ENCODE measurements at places on chromosomes 13 and 19.
A peak's percentile ranks its signal among the peaks of the same experiment; 100 is the strongest.

DNA sequence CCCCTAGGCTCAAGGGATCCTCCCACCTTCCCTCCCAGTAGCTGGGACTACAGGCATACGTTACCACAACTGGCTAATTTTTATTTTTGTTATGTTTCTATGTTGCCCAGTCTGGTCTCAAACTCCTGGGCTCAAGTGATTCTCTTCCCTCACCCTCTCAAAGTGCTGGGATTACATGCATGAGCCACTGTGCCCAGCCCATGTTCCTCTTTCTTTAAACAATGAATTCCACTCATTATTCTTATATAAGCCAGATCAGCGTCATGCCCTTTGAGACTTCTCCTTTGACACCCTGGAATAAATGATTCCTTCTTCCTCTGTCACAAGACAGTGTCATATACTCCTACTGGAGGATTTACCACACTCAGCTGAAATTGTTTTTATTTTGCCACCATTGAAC, 519.9 kb upstream of the SPRY2 start:
- DNase-seq: no peak

DNA sequence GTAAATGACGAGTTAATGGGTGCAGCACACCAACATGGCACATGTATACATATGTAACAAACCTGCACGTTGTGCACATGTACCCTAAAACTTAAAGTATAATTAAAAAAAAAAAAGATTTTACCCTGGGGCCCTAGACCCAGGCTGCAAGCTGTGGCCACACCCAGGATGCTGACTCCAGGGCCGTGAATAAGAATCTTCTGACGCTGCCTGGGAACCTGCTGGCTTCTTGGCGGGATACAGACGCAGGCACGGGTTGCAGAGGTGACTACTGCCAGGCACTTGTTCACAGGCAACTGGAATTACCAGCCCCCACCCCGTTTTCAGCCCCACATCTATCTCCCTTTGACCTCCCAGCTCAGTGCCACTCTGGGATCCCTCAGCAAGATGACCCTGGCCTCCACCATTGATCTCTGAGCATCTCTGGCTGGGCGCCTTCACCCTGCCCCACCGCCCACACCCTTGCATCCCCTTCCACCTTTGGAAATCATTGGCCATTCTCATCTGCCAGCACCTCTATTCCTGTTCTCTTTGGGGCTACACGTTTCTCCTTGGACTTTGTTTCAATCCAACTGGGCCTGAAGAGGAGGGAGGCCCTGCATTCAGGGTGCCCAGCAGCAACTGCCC, 21.1 kb upstream of the CFAP97D2 start:
- no peak for DNase-seq

- peak; percentile 34 for DNase-seq
These were observed 31.4 kb upstream of the MTIF3 start for GRCh38 chr13:27481766-27482165.

DNA sequence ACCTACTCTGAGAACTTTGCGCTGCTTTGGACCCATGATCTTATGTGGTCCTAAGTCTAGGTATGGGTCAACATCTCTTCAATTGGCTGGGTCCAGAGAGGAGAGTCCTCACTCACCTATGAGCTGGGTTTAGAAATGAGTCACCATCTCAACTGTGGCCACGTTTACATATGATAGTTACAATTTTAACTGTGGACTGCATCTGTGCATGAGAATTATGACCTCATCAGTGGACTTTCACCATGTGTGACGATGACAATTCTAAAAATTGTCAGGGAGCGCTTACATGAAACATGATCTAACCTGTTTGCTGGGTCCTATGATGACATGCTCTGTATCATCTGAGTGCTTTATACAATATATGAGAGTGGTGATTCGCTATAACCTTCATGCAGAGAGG, 12.7 kb upstream of the ZNF724 start:
- no peak for DNase-seq

GRCh38 chr13:93248627-93249047, 22.0 kb downstream of the GPC6 start:
- no peak for DNase-seq

DNA sequence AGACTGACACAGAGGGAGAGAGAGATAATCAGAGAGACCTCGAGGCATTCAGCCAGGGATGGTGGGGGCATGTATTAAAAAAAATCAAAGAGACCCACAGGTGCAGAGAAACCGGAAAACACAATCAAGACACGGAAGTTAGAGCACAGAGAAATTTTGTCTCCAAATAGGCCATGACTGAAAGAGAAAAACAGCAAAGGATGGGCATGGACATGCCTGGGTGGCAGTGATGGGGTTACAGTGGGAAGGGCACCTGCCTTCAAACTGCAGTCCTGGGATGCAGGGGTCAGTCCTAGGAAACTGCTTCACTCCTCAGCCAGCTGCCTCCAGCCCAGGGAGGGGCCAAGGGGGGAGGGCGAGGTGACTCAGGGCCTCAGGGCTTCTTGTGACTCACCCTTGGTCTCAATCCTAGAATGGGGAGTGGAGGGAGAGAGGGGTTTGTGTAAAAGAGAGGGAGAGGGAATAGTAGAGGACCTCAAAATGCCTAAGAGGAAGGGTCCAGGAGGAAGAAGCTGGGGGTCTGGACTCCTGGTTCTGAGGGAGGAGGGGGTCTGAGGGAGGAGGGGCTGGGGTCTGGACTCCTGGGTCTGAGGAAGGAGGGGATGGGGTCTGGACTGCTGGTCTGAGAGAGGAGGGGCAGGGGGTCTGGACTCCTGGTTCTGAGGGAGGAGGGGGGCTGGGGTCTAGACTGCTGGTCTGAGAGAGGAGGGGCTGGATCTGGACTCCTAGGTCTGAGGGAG, 3.6 kb upstream of the KCNN4 start:
- peak; percentile 85 for DNase-seq

DNA sequence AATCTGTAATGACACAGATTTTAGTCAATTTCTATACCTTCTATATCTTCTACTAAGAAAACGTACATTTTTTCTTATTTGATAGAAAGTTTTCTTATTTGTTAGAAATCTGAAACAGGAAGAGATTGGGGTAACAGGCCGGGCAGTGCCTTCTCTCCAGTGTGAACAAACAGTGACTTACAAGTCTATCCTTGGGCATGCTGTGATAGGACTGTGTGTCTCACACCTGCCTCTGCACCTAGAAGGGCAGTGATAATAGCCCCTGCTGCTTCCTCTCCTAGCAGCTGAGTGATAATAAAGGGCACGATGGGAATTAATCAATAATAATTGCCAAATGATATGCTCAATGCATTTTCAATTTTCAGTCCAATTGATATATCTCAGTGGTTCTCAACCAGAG, 1.4 kb downstream of the TMEM272 start:
- no peak for DNase-seq

- no peak for DNase-seq
These were observed 10.5 kb upstream of the GJA3 start for GRCh38 chr13:20171364-20171763.

DNA sequence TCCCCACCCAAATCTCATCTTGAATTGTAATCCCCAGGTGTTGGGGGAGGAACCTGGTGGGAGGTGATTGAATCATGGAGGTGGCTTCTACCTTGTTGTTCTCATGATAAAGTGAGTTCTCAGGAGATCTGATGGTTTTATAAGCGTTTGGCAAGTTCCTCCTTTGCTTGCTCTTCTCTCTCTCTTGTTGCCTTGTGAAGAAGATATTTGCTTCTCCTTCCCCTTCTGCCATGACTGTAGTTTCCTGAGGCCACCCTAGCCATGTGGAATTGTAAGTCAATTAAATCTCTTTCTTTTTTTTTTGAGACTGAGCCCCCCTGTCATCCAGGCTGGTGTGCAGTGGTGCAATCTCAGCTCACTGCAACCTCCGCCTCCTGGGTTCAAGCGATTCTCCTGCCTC, 34.4 kb downstream of the VSTM1 start:
- peak; percentile 33 for DNase-seq

Data from inflammatory macrophage treated with lipopolysaccharide for 4 hours (primary cell).